ENCODE measurements at places on chromosomes 1 and 21.

DNA sequence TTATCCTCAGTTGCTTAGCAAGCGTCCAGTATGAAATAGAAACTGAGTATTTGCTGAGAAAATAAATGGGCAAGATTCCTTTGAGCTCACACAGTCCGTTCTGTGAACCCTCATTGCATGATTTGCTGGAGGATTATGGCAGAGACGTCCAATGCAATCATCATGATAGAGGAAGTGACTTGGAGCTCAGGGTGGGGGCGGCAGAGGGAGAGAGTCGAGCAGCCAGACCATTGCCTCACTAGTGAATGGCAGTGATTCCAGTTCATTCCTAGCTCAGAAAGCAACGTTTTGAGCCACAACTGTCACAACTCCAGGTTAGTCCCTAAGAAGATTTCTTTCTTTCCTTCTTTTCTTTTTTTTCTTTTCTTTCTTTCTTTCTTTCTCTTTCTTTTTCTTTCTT is 27.5 kb upstream of the COL9A2 start:
- peak; percentile 68 for DNase-seq

DNA sequence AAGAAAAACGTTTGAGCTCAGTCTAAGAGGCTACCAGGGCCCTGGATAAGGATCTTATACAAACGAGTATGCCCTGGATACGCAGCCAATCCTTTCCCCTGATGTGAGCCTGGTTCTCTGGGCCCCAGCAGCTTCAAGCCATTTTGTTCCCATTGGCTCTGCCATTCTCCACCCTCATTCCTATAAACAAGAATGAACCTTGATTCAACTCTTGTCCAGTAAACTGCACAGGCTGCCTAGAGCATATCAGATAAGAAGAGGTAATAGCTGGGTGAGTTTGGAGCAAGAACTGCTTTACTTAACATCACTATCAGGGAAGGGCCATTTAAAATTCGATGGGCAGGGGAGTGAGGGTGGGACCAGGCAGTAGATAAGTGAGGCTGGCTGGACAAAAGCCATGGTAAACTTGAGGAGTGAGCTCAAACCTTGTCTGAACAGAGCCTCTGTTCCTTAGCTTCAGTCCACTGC is 11.3 kb downstream of the BTG2 start:
- DNase-seq: peak; percentile 67

- no peak for DNase-seq
Observed at GRCh38 chr1:14724678-14725077, 126.2 kb downstream of the KAZN start.

DNA sequence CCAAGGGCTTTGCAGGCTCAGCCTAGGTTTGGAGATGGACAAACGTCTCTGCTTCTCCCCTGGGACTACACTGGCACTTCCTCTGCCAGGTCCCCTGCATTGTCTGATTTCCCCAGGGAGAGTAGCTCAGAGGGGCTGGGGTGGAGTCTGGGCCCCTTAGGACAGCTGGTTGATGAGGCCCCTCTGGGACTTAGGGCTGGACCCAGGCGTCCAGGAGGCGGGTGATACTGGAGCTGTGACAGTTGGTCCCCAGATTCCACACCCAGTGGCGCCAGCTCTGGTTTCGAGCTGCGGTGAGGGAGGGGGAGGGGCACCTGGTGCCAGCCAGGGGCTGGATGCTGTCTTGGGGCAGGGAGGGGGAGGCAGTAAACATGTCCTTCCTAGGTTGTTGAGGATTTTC is 7.4 kb upstream of the MEX3A start:
- DNase-seq: no peak

DNA sequence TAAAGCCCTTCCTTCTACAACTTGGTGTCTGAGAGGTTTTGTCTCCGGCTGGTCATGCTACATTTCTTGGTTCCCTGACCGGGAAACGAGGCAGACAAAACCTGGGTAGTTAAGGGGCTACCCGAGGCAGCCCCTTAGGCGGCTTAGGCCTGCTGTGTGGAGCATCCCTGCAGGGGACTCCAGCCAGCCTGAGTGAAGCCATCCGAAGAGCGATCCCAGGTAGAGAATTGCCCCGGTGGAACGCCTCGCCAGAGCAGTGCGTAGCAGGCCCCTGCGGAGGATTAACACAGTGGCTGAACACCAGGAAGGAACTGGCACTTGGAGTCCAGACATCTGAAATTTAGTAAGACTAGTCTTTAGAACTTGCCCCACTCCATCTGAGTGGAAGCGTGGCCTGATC is 21.2 kb upstream of the MYOCOS start:
- DNase-seq: no peak

DNA sequence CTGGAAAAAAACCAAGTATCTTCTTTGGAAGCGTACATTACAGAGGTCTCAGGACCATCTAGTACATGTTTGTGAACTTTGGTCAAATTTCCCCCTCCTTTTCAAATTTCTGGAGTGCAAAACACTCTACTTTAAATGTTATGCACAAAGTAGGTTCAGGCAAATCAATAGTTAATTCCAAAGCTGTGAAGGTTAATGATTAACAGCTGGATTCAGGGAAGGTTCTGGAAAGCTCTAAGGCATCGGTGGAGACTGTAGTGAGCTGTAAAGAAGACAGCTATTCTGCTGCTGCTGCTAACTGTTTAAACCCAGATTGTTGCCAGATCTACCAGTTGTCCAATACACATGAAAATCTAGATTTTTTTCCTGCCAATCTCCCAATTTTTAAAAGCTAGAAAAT is 70.9 kb downstream of the ELAVL4 start:
- DNase-seq: no peak

GRCh38 chr1:147201276-147201675 is 23.9 kb downstream of the FMO5 start:
- no peak for DNase-seq

GRCh38 chr1:228488818-228489674 is 1.9 kb downstream of the RNF187 start:
- DNase-seq: no peak

All from choroid plexus epithelial cell (primary cell).